Anterior cingulate cortex (tissue), 58 donors: ENCODE measurements at places on chromosomes 6 and 20.

DNA sequence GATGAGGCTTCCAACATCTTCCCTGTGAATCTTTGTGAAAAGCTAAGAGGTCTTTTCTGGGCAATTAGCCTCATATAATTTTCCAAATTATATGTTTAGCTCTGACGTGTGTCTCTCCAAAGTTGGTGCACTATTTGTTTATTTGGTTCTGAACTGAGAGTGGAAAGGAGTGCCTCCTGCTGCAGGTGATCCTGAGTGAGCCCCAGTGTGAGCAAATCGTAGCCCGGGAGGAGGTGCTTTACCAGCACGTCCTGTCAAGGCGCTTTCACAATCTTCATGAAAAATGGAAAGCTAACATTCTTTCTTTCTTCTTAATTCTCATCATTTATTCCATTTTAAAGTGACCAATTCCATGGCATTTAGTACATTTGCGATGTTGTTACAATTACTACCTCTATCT lies 231.9 kb downstream of the BMP2 start:
- no peak for DNase-seq

GRCh38 chr6:92545861-92546260 lies 873.5 kb downstream of the EPHA7 start:
- DNase-seq = no peak

GRCh38 chr20:546353-546752 lies 2.8 kb upstream of the CSNK2A1 start:
- no peak for DNase-seq

DNA sequence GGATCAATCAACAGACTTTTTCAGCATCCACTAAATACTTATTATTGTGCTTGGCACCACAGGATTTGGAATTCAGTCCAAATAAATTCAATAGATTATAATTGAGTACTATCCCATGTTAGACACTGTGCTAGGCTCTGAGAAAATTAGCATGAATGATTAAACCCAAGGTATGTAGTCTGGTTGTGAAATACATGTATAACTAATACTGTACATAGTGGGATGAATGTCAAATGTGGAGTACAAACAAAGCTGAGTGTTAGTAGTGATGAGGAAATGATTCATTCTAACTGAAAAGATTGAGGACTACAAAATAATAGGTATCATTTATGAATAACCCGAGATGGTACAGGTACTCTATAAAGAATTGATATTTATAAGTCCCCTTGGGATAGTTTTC lies 111.9 kb upstream of the FLRT3 start:
- no peak for DNase-seq

- DNase-seq = no peak
Observed at GRCh38 chr20:51960047-51960675, 157.8 kb upstream of the SALL4 start.

DNA sequence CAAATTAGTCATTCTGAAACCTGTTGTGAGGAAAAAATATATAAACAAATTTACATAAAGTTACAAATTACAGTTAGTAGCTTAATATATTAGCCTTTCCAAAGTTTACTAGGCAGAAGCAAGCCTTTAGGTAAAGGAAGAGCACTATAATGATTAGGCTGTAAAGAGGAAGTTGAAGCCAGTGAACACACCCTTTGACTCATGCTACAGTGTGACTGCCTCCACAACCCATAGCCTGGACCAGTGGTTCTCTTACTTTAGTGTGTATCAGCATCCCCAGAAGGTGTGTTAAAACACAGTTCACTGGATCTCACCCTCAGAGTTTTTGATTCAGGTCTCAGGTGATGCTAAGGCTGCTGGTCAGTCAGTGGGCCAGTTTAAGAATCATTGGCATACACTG lies 91.4 kb upstream of the DEFB112 start:
- no peak for DNase-seq
